ENCODE measurements at places on chromosomes 1 and 21.

- no peak for DNase-seq
These were observed 48.6 kb upstream of the EXO1 start for GRCh38 chr1:241799416-241799815.

DNA sequence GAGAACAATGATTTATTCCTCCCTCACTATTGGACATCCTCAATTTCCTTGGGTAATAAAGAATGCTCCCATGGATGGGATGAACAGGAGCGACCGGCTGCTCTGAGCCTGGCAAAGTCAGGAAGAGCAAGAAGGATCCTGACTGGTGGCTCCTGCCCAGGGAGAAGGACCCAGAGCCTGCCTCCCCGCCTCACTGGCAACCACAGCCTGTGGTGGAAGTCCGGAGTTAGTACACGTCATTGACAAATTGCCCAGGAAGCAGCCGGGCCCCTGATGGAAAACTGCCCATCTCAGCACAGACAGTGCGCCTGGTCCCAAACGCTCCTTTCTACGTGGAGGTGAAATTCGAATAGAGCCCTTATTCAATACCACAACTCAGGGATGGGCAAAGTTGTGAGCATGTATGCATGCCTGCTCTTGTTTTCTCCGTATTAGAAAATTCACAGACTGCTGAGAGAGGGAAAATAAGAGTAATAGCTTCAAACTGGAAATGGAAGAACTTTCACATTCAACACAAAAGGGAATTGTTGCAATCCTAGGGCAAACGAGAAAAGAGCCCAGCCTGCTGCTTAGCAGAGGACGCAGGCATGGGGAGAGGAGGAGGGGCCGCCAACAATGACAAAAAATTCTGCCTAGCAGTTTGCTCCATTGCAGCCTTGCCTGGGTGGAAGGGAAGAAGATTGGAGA lies 397.1 kb upstream of the VAMP3 start:
- no peak for DNase-seq

- DNase-seq: no peak
These were observed 538 bp upstream of the RCAN1 start for GRCh38 chr21:34615487-34615814.

- no peak for DNase-seq
These were observed 276.4 kb downstream of the SPATA17 start for GRCh38 chr1:217907504-217907903.

DNA sequence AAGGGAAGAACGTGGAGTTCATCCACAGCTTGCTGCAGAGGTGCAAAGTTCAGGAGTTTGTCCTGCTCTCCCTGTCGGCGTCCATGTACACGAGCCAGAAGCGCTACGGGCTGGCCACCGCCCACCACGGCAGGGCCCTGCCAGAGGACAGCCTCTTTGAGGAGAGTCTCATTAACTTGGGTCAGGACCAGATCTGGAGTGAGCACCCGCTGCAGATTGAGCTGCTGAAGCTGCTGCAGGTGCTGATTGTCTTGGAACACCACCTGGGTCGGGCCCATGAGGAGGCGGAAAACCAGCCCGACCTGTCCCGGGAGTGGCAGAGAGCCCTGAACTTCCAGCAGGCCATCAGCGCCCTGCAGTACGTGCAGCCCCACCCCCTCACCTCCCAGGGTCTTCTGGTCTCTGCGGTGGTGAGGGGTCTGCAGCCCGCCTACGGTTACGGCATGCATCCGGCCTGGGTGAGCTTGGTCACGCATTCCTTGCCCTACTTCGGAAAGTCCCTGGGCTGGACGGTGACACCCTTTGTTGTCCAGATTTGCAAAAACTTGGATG lies 73.8 kb upstream of the MORC3 start:
- DNase-seq: no peak

DNA sequence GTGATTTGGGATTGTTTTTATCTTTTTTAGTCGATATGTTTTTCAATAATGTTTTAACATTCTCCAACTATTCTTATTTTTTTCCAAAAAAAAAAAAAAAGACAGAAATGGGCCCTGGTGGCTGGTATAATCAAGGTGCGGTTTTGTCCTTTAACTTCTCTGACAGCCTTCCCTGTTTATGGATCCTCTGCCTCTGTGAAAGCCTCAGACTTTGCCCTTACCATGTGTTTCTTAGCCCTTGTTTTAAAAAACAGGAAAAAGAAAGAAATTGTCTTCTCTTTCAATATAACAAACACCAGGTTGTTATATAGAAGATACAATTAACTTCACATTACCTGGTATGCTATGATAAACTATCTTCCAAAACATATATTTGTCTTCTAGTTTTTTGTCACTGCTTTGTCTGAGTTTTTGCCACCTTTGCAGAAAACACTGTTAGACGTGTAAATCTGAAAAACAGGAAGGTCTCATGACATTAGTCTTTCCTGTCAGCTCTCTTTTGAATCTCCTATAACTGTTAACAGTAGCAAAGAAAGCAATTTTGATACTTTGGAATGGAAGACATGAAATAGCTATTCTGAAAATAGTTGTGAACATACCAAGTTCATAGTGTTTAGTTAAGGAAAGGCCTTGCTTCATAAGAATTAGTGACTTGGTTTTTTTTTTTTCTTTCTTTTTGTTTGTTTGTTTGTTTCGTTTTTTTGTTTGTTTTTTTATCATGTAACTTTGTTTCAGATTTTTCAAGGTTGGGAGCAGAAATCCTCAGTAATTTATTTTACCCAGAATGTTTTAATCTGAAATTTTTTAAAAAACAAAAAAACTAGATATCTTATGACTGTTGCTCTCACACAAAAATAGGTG lies 31.7 kb upstream of the CACYBP start:
- DNase-seq: no peak

DNA sequence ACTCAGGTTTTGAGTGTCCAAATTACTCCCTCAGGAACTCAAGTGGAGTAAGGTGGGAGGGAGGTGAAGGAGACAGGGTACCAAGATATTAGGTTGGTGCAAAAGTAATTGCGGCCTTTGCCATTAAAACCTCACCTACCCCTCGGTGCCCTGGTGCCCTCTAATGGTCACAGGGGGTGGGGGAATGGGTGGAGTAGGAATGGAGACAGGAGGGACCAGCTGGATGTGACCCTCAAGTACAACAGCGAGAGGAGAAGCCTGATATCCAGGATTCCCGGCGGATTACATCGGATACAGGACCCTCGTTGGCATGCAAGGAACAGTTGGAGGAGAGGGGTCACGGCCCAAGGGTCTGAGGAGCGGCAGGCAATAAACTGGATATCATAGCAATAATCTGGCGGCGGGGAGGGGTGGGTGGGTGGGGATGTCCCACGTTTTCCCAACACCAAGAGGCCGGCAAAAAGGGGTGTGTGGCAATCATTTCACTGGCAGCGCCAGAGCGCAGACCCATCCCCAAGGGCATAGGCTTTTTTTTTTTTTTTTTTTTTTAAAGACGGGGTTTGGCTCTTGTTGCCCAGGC lies 4.3 kb upstream of the ZBTB7B start:
- DNase-seq: no peak

DNA sequence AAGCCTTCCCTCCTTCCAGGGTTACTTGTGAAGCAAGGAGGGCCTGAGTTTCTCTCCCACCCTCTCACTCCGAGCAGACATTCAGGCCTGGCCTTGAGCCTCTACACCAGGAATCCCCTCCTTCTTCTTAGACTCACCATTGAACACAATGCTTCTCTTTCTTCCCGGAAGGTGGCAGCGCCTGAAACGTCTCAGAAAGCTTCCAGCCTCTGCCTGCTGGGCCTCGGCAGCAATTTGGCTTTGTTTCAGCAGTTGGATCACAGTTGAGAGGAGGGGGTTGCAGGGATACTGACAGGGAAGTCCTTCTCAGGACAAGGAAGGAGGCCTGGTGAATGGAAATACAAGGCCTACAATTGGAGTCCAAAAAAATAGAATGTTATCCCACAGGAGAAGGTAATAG lies 6.3 kb downstream of the CLDN8 start:
- no peak for DNase-seq

GRCh38 chr21:25589887-25590286 lies 17.4 kb downstream of the MRPL39 start:
- DNase-seq: no peak

DNA sequence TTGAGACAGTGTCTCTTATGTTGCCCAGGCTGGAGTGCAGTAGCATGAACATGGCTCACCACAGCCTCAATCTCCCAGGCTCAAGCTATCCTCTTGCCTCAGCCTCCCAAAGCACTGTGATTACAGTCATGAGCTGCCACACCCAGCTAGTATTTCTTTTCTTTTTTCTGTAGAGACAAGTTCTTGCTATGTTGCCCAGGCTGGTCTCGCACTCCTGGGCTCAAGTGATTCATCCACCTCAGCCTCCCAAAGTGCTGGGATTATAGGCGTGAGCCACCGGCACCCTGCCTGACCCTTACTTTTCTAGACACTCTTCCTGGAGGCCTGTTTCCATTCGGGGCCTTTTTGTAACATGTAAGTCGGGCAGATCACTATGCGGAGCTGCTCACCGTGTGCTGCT lies 30.1 kb upstream of the SRP9 start:
- DNase-seq: no peak

DNA sequence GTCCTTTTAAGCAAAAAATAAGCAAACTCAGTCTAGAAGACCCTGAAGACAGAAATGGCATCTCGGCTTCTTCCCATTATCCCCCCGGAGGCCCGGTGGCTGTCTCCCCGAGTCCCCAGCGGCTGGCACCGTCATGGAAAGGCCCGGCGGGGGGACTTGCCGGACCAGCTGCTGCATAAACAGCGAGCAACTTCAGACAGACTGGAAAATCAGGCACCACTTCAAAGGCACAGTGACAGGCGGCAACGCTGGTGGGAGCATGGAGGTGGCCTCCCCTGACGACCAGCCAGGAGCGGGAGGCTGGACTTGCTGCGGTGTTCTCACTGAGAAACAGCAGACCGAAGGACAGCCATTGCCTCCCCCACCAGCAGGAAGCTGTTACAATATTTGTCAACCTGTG lies 18.4 kb upstream of the C1QA start:
- DNase-seq: no peak

DNA sequence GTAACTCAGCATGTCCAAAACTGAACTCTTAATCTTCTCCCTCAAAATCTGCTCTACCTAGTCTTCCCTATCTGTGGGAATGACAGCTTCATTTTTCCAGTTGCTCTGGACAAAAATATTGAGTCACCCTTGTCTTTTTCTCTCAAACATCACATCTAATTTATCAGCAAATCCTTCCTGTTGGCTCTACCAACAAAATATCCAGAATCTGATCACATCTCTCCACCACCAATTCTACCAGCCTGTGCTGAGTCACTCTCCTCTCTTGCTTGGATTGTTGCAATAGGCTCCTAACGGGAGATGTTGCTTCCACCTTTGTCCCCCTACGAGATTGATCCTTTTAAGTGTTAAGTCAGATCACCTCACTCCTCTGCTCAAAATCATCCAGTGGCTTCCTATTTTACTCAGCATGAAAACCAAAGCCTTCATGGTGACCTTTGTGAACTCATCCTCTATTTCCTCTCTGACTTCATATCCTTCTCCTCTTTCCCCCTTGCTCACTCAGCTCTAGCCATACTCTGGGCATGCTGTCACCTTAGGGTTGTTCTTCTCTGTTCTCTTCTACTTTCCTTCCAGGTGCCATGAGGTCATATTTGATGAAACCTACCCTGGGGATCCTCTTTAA lies 21.5 kb upstream of the SMYD2 start:
- DNase-seq: no peak

GRCh38 chr21:22900490-22900889 lies 1902.3 kb downstream of the NCAM2 start:
- no peak for DNase-seq

GRCh38 chr1:50421768-50422674 lies 1.2 kb downstream of the DMRTA2 start:
- no peak for DNase-seq

DNA sequence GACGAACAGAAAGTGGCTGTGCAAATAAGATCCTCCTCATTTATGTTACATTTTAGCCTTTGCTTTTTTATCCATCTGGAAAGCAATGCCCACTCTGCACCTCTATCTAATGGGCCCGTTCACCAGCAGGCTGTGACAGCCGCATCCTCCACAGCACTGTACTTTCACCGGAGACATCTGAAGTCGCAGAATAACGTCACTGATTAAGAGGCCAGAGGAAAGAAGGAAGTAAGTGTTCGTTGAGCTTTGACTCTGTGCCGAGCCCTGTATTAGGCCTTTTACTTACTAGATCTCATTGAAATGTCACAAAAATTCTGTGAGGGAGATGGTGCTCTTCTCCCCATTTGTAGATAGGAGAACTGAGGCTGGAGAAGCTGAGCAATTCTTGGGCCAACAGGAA lies 62.3 kb downstream of the KAZN start:
- no peak for DNase-seq

DNA sequence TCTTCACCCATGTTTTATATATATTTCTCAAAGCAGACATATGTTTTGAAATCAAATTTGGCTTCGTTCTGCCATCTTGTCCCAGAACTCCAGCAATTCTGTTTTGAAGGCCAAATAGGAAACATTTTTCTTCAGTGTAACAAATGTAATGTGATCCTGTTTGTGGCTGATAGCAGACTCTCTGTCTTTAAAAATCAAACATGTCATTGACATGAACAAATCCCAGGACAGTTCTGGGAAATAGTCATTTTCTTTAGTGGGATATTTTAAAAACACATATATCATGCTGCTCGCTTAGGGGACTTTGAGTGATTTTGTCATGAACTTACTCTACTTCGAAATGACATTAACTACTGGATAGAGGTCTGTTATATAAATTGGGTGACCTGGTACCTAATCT lies 51.4 kb downstream of the HMCN1 start:
- DNase-seq: no peak

- no peak for DNase-seq
These were observed 21.2 kb downstream of the ATF6 start for GRCh38 chr1:161787355-161787754.

DNA sequence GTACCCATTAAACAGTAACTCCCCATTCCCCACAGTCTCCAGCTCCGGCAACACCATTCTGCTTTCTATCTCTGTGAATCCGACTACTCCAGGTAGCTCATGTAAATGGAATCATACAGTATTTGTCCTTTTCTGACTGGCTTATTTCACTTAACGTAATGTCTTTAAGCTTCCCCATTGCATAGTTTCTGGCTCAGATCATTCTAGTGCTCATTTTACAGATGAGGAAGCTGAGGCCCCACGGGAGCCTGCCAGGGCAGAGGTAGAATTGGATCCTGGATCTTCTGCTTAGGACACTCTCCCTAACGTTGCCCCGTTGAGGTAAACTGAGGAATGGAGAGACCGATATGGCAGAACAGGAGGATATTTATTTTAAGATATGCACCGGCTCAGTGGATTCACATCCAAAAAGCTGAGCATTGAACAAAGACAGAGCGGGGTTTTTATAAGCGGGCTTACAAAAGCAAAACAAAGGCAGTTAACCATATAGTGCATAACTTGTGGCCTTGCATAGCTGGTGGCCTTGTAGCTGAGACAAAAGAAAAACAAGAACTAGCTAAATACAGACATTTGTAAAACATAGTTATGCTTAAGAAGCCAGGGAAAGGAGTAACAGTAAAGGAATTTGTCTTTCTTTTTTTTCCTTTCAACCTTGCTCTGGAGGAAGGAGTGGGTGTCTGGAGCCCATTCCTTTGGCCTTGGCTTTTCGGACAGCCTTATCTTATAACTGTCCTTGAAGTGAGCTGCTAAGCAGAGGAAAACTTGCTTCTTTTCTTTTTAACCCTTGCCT lies 15.3 kb upstream of the KLHDC8A start:
- no peak for DNase-seq
